ENCODE measurements at places on chromosomes 11 and 22.

DNA sequence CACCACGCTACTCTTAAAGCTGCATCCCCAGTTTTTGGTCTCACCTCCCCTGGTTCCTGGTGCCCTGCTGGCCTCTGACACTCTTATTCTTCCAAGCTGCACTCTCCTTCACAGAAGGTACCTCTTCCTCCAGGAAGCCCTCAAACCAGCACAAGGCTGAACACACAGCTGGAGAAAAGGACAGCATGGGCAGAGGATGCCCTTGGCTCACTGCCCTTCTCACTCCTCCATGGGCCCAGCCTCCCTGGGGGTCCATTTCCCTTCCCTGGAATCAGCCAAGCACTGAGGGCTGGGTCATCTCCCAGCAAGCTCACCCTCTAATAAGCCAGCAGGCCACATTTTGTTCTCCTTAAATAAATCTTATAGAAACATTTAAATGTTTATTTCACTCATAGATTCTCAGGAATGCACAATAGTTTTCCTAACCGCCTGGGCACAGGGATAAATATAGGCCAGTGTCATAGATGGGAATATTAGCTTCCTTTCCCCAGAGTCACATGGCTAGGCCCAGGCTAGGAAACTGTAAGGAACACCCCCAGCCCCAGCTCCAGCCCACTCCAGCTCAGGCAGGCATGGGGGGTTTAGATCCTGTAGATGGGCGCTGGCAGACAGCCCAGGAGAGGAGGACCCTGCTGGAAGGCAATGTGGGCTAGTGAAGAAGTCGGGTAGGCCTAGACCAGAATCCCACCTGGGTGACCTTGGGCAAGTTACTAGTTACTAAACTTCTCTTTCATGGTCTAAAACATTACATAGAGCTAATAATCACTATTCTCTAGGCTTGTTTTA, 51.5 kb downstream of the IRAG1 start:
- no peak for DNase-seq

DNA sequence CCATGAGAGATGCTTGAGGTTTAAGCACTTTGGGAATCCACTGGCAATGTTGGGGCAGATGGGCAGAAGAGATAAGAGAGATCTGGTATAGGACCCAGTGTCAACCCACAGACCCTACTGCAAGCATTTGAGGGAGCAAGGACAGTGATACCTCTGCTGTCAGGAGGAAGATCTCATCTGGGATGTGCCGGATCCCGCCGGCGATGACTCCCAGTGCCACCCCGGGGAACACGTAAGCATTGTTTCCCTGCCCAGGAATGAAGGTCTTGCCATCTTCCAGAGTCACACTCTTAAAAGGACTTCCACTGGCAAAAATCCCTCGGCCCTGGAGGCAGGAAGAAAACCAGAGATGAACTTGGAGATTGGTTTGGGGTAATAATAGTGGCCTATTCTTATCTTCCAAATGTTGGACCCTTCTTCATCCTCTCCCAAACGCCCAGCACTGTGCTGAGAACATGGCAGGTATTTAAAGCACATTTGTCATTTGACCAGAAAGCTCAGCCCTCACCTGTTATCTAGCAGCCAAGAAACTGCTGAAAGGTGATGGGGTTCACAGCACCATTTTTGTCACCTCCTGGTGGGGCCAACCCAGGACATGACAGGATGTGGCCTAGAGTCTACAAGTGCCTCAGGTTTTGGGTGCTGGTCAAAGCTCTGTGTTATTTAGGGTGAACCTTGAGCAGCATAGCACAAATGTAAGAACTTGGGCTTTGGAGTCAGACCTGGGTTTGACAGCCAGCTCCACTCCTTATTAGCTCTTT, 71.7 kb downstream of the CCDC81 start:
- peak; percentile 39 for DNase-seq

DNA sequence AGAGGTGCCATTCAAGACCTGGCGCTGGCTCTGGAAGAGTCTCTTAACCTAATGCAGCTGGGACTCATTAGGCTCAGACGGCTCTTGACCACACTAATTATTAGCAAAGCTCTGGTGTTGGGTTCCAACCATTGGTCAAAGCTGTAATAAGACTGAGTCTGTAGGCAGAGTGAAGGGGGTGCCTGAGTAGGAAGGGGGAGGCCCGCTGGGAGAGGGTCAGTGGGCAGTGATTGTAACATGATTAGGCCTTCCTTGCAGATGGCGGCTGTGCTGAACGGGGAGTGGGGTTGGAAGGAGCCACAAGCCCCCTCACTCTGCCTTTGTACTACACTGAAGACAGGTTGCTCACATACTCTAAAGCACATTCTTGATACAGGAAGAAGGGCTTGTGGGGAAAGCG, 5.2 kb downstream of the SRPRA start:
- DNase-seq: no peak

DNA sequence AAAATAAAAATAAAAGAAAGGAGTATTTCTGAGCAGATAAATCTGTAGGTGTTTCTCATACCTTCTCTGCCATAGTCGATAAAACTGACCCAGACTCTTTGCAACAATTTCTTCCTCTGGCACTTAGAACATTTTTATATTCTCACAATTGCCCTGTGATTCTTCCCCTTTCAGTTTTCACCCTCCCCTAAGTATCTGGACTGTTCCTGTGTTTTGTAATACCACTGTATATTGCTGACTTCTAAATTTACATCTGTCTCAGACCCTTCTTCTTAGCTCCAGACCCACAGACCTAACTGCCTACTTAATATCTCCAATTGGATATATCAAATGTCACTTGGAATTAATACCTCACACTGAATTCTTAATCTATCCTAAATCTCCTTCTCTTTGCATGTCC, 133.4 kb upstream of the DDI1 start:
- no peak for DNase-seq

- peak; percentile 49 for DNase-seq
Measured at GRCh38 chr22:26766510-26767350, 109.3 kb downstream of the MIAT start.

DNA sequence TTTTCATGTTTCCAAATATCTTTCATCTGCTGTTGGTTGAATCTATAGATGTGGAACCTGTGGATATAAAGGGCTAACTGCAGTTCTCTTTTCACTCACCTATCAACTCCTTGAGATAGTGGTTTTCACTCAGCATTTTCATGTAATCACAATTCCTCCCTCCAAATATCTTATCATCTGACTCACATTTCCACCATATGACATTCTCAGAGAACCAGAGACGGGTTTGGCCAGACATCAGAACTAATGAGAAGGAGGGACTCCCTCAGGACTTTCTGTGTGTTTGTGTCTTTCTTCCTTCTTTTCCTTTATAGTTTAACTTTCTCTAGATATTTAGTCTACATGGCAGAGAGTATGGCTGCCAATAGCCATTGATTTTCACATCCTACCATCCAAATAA, 134.8 kb upstream of the DDI1 start:
- DNase-seq: no peak

- DNase-seq: peak; percentile 68
Measured at GRCh38 chr11:66388780-66389386, 17.3 kb upstream of the SLC29A2 start.

- no peak for DNase-seq
Measured at GRCh38 chr11:17505146-17505545, 28.5 kb upstream of the ABCC8 start.

GRCh38 chr11:38937709-38938108, 2339.7 kb upstream of the RAG2 start:
- DNase-seq: no peak

DNA sequence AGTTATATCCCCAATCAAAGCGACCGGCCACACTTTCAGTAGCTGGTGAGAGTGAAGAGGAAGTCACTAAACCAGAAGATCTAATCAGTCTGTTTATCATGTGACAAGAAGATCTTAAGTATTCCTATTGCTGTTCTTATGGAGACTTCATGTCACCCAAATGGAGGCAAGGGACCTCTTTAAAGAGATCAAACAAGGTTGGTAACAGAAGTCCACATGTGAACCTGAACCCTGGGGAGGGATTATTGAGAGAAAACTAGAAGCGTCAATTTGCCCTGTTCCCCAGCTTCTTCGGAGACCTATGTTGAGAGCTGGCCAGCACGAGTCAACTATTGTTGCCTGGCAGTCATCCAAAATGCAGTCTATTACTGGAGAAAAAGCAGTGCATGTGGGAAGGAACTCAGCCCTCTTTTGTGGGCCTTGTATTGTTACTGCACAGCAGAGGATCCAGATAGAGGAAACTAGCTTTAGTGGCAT, 76.9 kb upstream of the CTSC start:
- DNase-seq: no peak

DNA sequence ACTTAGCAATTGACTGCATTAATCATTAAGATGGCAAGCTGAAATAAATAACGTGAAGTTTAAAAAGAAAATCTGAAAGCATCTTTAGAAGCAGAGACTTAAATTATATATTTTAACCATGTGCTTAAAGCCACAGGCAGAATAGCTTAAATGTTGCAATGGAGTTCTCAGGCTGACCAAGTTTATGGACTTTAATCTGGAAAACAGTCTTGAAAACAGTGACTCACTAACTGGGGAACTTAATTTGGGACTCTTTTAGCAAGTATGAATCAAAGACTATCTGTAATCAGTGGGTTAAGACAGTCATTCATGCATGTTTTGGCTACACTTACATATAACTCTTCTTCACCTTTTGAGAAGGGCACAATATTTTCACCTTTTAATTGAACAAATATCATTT, 12.6 kb upstream of the GLYATL1 start:
- DNase-seq: no peak

- DNase-seq: no peak
Measured at GRCh38 chr22:35479359-35479758, 61.3 kb upstream of the RASD2 start.

DNA sequence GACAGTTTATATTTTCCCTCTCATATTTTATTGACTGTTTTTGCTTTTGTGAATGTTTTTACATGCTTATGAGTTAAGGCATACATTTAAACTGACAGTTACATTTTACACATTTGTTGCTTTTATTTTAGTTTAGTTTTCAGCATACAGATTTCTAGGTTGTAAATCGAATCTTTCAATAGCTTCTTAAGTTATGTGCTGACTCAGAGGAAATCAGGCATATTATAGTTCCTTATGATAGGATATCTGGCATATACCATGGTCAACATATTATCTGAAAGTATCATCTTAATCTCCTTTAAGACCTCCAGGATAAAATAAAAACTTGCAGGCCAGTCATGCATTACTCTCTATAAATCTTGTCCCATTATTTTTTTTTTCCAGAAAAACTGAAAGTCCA, 916.6 kb downstream of the LRRC4C start:
- no peak for DNase-seq

DNA sequence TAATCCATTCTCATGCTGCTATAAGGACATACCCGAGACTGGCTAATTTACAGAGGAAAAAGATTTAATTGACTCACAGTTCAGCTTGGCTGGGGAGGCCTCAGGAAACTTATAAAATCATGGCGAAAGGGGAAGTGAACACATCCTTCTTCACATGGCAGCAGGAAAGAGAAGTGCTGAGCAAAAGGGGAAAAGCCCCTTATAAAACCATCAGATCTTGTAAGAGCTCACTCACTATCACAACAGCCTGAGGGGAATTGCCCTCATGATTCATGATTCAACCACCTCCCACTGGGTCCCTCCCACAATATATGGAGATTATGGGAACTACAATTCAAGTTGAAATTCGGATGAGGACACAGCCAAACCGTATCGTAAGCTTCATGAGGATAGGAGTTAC, 3.8 kb upstream of the CYB5R2 start:
- no peak for DNase-seq

DNA sequence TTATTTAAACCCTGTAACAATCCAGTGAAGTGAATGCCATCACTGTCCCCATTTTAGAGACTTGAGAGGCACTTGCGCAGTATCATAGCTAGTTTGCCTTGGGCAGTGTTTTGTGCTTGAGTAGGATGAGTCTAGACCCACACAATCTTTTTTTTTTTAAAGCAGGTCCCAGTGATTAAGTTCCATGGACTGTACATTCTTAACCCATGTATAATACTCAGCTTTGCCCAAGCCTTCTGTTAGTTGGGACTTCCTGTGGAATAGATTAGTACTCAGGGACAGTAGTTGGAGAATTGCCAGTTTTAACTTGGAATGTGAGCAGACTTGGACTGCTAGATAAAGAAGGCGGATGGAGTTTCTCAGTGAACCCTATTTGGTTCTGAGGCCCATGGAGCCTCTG, 108.6 kb upstream of the RASSF10 start:
- DNase-seq: no peak

GRCh38 chr11:128520888-128521681, 66.3 kb downstream of the ETS1 start:
- no peak for DNase-seq

DNA sequence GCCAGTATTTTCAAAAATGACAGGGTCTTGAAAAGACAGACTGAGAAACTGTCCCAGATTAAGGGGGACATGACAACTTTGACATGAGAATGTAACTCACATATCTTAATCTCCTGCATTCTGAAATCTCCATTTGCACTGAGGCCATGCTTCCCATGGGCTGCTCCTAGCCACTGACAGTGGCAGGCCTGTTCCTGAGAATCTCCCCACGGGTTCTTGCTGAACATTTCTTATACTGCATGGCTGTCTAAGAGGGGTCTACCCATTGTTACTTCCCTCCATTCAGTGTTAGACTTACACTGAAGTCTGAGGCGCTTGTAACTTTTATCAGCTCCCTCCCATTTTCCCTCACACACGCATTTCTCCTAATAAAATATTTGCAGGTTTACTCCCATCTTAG, 1.5 kb downstream of the CEP295 start:
- no peak for DNase-seq

GRCh38 chr11:2655016-2655719, 44.6 kb downstream of the KCNQ1OT1 start:
- DNase-seq: no peak

DNA sequence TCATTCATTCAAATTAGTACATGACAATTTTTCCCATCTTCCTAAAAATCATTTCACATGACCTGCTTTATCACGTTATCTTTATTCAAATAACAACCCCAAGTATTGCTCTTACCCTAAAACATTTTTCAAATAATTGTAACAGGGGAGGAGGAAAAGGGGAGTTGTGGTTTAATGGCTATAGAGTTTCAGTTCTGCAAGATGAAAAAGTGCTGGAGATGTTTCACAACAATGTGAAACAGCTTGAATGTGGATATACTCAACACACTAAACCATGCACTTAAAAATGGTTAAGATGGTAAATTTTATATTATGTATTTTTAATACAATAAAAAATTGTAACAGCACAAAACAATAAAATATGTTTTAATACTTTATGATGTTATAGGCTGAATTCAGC, 161.6 kb upstream of the GUCY1A2 start:
- DNase-seq: no peak

DNA sequence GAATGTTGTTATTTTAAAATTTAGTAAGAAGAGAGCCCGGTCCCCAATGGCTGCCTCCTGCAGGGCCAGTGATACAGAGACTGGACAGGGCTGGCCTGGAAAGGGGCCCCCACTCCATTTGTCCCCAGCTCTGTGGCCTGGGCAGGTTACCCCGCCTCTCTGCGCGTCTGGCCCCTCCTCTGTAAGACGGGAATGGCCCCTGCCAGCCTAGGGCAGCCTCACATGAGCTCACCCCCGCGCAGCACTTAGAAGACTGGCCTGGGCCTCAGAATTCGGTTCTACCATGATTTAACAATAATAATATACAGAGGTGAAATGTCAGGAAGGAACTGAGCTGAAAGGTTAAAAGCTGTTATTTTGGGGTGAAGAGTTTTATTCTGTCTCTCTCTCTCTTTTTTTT, 1.3 kb downstream of the APOBEC3G start:
- DNase-seq: no peak

All from activated naive CD8-positive, alpha-beta T cell treated with anti-CD3 and anti-CD28 coated beads, Interleukin-2, amount 10 ng/mL, durations not matched to agents 7 days and 5 days (primary cell).